ENCODE measurements at places on chromosomes 5 and 9.

GRCh38 chr5:134879456-134879855, 5.3 kb downstream of the TXNDC15 start:
- DNase-seq: no peak

DNA sequence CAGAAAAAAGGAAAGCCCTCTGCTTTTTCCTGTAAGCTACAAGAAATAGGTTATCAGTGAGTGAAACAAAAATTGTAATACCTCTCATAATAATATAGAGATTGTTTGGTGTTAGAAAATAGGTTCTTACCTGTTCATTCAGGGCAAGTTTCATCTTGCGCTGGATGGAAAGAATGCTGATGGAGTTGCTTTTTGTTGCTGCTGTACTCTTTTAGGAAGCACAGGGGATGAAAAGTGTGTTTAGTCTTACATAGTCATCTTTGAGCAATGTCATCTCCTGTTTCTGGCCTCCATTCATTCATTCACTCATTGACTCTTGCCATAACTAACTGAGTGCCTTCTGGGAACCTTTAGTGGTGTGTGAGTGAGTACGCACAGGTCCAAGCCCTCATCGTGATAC, 6.4 kb downstream of the ENTREP1 start:
- DNase-seq: no peak

GRCh38 chr9:113957351-113957750, 81.2 kb downstream of the ZNF618 start:
- no peak for DNase-seq

- DNase-seq: no peak
These were observed 82.7 kb upstream of the CTSL start for GRCh38 chr9:87643107-87643650.

GRCh38 chr9:126357074-126357473, 30.4 kb downstream of the MVB12B start:
- no peak for DNase-seq

DNA sequence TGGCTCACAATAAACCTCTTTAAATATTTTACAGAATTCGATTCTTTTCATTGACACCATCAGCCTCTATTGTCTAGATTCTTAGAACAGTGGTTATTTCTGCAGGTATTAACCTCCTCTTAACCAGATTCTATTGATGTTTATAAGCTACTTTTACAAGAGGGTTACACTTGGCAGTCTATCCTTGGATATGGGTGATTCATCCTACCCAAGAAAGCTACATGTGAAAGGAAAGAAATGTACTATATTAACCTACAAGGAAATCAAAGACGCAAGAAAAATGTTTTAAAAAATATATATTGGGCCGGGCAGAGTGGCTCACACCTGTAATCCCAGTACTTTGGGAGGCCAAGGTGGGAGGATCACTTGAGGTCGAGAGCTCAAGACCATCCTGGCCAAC, 16.7 kb downstream of the SLC25A25 start:
- DNase-seq: no peak

DNA sequence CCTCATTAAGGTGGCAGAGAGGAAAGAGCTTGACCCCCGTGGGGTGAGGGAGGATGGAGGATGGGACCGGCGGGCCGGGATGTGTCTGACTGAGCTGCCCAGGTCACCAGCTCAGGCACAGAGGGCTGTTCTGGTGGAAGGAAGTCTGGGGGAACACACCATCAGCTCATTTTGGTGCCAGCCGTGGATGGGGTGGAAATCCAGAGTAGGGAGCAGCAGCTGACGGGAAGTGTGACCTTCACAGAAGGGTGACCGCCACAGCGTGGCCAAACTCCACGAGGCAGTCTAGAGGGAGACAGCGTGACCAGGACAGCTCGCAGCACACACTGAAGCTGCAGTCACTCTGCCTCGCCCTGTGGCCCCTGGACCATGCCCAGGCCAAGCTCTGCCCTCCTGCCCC, 45.3 kb upstream of the PHYKPL start:
- no peak for DNase-seq

GRCh38 chr9:111003182-111003581, 35.1 kb downstream of the LPAR1 start:
- no peak for DNase-seq

- DNase-seq: no peak
These were observed 114.5 kb downstream of the SLC25A46 start for GRCh38 chr5:110853267-110853666.

DNA sequence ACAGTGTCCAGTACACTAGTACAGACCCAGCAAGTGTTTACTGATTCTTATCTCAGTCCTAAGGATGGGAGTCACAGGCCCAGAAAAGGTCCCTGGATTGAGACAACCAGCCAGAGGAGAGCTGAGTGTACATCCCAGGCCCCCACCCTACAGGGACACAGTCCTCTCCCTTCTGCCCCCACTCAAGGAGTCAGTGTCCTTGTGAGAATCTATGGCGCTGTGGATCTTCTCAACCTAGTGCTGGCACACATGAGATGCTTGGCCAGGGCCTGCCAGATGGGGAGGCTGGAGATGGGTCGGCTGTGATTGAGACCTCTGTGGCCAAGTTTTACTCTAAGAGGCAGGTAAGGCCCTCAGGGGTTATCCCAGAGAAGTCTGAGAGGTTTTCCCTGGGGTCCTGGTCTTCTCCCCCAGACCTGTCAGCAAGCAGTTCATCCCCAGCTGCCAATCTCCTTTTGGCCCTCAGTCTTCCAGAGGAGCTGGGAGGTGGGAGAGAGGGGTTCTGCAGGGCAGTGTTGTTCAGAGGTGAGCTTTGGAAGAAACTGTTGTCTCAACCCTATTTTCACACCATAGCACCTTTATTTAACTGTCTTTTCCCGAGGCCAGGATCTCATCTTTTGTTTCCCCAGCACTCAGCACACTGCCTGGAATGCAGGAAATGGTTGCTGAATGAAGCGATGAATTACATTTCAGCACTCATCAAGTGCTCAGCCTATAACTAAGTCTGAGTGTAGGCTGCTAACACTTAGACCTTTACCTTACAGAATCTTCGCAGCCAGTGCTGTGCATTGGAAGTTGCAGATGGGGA, 3.2 kb upstream of the NSD1 start:
- no peak for DNase-seq

DNA sequence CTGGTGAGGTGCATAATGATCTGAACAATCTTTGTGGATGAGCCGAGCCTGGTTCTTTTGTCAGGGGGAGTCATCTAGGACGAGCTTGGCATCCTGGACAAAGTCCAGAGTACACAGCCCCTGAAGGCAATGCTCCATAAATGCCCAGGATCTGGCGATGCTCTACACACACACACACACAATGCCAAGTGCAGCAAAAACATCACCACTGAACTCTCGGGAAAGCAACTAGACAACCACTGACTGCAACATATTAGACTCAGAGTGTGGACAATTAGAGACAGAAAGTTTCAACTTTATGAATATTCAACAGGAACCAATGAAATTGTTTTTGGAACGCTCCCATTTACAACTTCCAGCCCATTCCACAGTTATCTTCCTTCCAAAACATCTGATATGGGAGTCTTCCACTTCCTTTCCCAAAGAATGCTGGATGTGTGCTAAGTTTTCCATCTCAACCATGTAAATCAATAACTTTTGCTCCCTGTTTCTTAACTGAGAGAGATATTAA, 227.6 kb upstream of the ANKRD55 start:
- DNase-seq: no peak

DNA sequence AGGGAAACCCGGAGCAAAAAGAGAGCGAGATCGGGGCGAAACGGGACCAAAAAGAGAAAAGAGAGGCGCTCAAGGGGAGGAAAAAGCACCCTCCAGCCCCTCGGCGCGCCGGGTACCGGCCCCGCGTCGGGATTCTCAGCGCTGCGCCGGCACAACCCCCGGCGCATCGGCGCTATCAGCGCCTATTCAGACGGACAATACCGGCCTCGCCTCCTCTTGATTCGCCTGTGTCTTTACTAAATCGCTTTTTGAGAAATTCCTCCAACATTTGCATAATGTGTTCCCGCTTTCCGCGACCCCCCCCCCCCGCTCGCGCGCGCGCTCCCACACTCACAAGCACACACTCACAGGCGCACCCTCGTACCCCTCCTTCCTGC, 578 bp downstream of the LHX6 start:
- no peak for DNase-seq

- no peak for DNase-seq
These were observed 2.6 kb downstream of the OLFML2A start for GRCh38 chr9:124779368-124780059.

DNA sequence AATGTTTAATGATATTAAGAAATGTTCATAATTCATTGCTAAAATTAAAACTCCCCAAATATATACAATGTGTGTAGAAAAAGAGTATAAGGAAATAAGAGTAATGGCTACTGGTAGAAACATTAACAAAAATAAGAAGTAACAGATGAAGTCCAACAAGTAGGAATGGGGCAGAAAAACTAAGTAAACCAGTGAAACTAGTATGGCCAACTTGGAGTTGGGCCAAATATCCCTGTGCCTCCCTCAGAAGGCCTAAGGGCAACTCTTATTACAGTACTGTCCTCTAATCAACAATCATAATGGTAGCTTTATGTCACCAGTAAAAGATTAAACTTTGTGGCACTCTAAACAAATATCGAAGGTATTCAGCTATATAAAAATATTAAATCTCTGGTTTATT, 93.5 kb downstream of the SSBP2 start:
- no peak for DNase-seq

DNA sequence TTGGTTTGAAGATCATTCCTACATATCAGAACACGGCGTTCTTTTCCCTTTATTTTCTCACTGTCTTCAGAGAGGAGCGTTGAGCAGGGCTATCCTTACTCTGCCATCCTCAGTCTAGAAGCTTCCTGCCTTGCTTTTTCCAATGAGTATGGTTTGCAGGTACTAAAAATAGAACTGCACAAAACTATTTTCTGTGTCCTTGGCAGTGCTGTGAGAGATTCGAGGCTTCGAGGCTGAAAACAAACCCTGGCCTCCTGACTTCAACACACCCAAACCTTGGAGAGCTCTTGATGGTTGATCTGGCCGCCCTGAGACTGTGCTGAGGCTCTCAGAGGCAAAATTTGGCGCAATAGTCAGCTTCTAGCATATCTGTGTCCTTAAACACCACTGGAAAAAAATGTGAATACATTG, 78.9 kb downstream of the GOLPH3 start:
- no peak for DNase-seq

GRCh38 chr5:109911731-109912130, 222.0 kb downstream of the MAN2A1 start:
- no peak for DNase-seq

DNA sequence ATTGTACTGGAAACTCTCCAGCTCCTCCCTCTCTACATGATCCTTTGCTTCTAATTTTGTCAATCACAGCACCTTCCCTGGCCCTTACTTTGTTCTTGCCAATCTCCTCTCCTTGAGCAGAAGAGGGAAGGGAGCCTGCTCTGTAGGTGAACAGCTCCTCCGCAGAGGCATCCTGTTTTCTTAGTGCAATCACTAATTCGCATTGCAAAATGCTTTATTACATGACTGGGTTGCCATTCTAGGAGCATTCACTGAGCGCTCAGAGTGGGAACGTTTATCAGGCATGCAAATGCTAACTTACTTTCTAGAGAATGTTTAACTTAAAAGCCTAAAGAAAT, 416 bp upstream of the SNX18 start:
- no peak for DNase-seq

DNA sequence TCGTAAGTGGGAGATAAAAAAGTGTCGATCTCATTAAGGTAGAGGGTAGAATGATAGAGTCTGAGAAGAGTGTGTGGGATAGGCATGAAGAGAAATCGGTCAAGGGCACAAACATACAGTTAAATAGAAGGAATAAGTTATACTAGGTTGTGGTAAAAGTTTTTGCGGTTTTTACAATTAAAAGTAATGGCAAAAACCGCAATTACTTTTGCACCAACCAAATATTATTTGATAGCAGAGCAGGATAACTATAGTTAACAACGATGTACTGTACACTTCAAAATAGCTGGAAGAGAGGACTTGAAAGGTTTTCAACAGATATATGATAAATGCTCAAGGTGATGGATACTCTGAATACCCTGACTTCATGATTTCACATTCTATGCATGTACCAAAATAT, 135.8 kb upstream of the CDH12 start:
- no peak for DNase-seq

DNA sequence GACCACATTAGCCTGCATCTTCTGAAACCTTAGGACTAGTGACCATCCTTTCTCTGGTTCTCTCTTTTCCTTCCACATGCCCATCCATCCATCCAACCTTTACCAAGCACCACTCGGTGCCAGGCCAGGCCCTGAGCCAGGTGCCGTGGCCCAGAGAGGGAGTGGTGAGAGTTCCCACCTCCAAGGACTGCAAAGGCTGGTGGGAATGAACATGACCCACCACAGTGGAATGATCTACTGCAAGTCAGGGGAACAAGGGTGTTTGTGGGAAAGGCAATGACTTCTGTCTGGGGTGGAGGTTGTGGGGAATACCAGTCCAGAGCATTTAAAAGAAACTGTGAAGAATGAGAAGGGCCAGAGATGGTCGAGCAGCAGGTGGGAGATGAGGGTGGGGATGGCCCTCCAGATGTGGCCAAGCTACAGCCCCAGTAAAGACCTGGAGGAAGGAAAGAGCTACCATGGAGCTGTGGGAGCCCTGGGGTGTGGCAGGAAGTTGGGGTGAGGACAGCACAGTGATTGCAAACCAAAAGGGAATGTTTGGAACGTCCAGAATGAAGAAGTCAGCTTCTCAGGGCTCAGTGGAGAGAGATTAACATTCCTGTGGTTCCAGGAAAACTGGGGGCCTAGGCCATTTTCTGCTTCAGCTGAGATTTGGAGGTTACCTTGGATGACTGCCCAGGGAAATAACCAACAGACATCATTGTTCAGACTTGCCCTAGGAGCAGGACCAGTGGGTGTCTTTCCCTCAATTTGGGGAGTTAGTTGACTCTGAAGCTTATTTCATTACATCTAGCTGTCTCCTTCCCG, 30.7 kb upstream of the CORO2A start:
- no peak for DNase-seq

DNA sequence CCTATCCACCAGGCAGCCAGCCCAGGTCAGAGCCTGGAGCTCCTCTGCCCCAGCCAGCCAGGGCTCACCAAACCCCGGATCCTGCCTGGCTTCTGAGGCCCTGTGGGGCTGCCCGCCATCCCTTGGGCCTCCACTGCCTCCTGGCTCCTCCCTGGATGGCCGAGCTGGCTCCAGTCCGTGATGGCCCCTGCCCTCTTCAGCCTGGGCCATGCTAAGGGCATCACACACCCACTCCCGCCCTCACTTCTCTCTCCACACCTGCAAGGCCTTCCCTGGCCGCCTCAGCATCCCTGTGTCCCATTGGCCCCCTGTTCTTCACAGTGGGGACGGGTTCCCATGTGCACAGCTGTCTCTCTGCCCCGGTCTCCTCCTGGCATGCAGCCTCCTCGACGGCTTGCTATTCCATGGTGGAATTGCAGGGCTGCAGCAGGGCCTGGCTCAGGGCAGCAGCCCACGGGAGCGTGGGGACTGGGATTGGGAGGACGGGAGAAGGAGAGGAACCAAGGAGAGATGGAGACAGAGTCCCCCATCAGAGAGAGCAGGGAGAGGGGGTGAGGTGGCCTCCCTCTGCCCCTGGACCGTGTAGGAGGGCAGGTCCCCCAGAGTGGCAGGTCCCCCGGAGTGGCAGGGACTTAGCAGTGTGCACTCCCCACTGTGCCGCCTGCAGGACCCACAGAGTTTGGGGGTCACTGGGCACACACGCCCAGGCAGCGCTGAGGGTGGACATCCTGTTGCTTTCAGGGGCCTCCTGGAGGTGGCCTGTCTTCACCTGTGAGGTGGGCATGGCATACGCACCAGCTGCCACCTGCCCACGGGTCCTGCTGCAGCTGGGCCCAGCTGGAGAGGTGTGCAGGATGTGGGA, 16.7 kb upstream of the RNU6ATAC start:
- DNase-seq: no peak

GRCh38 chr9:70352356-70352755, 62.1 kb downstream of the KLF9 start:
- no peak for DNase-seq

GRCh38 chr5:152164860-152165259, 240.2 kb upstream of the GLRA1 start:
- no peak for DNase-seq

- DNase-seq: no peak
These were observed 142.8 kb downstream of the RASEF start for GRCh38 chr9:82920154-82920553.
